H1 (cell line): ENCODE measurements at places on chromosomes 4 and X.

DNA sequence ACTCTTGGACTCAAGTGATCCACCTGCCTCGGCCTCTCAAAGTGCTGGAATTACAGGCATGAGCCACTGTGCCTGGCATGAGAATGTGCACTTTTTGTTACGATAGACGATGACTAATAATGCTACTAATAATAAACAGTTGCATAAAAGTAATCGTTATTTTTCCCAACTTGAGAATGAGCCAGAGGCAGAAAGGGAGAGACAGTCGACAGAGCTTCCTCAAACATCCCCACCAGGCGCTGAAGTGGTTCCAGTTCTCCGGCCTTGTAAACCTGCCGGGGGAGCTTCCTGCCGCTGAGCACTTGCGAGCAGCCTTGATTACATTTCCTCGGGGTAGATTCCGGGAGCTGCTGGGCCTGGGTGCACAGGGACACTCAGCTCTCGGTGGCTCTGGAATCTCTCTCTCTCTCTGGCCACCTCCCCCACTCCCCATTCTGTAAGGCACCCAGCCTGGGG is 8.9 kb upstream of the HTRA3 start:
- no peak for DNase-seq

- DNase-seq: no peak
Observed at GRCh38 chrX:1427756-1428155, 25.0 kb downstream of the ASMTL start.

GRCh38 chr4:102500696-102501446 is at the start of gene NFKB1:
Gene NFKB1 (plus strand): TSS chr4:102501359. CDS start chr4:102525519, 24,160 bp downstream.
- DNase-seq: no peak

DNA sequence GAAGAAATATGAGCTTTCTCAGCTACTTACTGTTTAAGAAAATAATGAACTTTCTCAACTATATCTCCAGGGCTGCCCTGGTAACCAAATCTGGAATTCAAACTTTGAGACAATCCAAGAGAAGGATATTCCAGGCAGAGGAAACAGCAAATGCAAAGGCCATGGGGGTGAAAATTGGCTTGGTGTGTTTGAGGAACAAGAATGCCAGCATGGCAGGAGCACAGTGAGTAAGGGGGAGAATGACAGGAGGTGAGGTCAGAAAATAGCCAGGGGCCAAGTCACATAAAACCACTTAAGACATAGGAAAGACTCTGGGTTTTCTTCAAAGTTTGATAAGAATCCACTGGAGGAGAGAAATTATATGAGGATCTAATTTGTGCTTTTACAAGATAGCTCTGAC is 27.2 kb upstream of the BTC start:
- DNase-seq: no peak

DNA sequence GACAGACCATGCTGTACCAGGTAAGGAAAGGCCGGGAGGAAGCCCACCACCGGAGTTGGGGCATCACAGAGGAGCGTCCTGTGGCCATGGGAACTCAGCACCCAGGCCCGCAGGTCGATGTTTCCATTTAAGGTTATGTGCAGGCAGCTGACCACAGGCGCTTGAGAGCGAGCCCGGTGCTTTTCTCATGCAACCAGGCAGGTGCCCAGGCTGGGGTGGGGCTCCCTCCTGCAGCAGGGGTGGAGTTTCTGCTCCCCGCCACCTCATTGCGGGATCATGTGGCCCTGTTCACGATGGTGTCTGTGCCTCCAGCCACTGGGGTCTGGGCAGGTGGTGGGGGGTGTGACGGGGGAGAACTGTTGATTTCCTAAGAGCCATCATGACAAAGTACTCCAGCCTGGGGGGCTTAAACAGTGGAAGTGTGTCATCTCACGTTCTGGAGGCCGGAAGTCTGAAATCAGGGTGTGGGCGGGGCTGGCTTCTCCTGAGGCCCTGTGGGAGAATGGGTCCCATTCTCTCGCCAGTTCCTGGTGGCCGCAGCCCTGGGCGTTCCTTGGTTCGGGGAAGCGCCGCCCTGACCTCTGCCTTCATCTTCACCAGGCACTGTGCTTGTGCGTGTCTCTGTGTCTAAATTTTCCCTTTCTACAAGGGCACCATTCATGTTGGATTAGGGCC is 60.9 kb downstream of the CPZ start:
- no peak for DNase-seq

GRCh38 chr4:20532871-20533870 is 167.1 kb upstream of the PACRGL start:
- no peak for DNase-seq

DNA sequence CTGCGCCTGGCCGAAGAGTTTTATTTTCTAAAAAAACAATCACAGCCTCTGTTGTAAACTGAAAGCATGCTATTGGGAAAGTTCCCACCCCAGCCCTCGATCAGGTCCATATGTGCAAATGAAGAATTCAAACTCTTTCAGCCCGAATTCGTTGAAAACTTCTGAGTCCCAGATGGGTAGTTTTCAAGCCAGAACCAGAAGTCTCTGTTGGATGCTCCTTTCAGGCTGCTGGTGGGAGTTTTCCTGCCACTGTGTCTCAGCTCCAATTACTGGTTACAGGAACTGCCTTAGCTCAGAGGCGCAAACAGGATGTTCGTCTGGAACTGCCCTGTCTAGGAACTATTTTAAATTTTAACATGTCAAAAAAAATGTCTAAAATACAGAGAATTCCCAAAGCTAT is 9.3 kb upstream of the ALG13 start:
- no peak for DNase-seq

DNA sequence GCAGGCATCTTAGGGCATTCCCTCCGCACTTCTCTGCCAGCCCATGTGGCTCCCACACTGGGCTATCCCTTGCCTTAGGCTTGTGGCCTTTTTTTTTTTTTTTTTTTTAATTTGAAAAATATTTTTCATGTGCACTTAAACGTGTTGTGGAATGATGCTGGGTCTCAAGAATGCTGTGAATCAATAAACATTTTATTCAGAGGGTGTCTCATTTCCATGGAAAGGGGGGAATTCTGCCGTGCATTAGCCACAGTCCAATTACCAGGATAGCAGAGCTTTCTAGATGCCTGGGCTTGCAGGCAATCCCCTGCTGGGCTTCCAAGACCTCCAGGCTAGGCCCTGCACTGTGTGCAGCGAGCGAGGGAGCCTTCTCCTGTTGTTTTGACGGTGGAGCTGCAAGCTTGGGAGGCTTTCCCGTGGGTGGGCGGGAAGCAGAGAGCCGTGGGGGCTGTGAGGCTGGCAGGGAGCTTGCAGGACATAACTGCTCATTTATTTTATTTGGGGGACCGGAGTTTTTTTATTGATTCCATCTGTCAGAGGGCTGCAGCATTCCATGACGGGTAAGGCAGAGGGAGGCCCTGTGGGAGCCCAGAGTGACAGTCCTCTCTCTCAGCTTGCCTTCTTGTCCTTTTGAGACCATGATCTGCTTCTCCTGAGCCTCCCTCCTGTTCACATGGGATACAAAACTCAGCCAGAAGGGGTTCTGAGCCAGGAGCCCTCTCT is 2.6 kb upstream of the CPZ start:
- DNase-seq: no peak

DNA sequence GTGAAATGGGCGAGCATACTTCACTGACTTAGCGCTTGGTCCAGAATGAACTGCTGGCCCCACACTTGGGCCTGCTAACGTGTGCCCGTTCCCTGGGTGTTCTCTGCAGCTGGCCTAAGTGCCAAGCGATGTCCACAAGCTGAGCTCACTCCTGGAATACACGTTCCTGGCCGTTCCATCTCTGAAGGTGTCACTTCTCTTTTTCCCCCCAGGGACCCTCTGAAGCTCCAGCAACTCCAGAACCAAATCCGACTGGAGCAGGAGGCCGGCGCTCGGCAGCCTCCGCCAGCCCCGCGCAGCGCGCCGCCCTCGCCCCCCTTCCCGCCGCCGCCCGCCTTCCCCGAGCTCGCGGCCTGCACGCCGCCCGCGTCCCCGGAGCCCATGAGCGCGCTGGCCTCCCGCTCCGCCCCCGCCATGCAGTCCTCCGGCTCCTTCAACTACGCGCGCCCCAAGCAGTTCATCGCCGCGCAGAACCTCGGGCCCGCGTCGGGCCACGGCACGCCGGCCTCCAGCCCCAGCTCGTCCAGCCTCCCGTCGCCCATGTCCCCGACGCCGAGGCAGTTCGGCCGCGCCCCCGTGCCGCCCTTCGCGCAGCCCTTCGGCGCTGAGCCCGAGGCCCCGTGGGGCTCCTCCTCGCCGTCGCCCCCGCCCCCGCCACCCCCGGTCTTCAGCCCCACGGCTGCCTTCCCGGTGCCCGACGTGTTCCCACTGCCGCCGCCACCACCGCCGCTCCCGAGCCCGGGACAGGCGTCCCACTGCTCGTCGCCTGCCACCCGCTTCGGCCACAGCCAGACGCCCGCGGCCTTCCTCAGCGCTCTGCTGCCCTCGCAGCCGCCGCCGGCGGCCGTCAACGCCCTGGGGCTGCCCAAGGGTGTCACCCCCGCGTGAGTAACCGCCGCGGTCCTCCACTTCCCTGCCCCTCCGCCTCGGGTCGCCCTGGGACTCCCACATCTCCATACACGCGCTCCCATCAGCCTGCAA is 132.3 kb downstream of the CBR4 start:
- no peak for DNase-seq

GRCh38 chrX:53421772-53422085 is 725 bp downstream of the SMC1A start:
- no peak for DNase-seq

- no peak for DNase-seq
Observed at GRCh38 chr4:168437192-168437943, 42.9 kb downstream of the DDX60L start.

- DNase-seq: no peak
Observed at GRCh38 chr4:30879855-30880598, 159.9 kb downstream of the PCDH7 start.

- no peak for DNase-seq
Observed at GRCh38 chr4:19301527-19301926, 950.2 kb upstream of the SLIT2 start.

GRCh38 chr4:67725981-67726380 is 25.0 kb upstream of the UBA6 start:
- no peak for DNase-seq

GRCh38 chr4:87046121-87046551 is 111.3 kb downstream of the AFF1 start:
- no peak for DNase-seq

DNA sequence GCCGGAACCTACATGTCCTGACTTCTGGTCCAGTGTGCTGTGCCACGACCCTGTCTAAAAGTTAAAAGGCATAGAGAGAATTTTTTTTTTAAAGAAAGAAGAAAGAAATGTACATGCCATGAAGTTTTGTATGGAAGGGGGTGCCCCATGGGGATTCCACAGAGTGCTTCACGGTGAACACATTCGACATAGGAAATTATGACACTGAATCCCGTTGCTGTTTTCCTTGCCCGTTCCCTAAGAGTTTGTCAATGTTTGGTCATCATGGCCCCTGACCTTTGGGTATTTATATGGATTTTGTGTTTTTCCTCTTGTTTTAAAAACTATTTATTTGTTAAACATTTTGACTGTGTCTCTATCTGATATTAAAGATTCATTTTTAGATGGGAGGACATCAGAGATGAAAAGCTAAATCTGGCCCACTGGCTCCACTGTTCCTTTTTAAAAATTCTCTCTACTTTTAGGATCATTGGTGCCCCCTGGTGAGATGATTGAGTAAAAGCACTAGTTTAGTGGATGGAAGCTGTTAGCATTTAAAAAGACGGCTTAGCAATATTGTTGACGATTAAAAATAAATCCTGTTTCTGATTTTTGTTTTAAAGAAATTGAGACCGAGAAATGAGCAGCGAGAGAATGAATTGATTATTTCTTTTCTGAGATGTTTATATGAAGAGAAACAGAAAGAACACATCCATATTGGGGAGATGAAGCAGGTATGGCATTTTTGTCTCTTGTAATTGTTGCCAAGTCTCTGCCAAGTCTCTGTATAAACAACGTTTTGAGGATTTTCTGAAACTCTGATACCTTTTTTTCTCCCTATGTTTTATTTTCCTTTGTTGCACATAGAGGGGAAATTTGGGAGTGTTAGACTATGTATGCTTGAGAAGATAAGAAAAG is 75.0 kb downstream of the PTTG2 start:
- DNase-seq: no peak

- DNase-seq: no peak
Observed at GRCh38 chr4:178010596-178010995, 568.4 kb upstream of the AGA start.

GRCh38 chr4:151202851-151203455 is 74.0 kb upstream of the PRSS48 start:
- DNase-seq: no peak

DNA sequence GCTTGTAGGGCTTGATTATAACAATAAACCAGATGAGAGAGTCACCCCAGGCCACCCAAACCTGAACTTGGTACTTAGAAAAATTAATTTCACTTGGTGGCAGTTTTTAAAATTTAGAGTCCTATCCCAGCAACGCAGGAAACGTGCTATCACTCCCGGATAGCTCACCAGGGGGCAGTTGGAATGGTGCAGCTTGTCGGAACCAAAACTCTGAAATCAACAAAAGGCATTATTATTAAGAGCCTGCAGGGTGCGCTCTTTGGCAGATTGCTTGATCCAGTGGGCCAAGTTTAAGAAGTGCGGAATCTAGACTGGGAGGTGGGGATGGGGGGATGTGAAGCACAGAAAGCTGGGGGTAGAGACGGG is 2.4 kb downstream of the FRAS1 start:
- DNase-seq: peak; percentile 76

DNA sequence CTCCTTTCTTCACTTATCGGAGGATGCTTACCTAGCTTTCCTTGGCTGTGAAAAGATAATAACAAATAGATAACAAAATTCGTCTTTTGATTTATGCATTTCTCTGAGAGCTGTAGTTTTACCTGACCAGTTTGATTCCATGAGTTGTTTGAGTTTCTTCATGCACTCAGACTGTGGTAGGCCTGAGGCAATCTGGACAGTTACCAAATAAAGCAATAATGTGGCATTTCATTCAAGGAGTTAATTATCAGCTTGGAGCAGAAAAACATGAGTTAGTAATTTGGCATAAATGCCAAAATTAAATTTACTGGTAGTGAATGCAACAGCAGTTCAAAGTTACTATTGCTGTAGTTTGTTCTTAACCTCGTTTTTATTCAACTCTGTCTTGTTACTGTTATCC is 53.5 kb downstream of the FABP2 start:
- no peak for DNase-seq
